ENCODE measurements at places on chromosomes 4 and X.

GRCh38 chr4:84914686-84915395 lies 51.6 kb downstream of the WDFY3 start:
- DNase-seq: no peak

GRCh38 chr4:106585915-106586349 lies 217.4 kb upstream of the GIMD1 start:
- peak; percentile 37 for DNase-seq

DNA sequence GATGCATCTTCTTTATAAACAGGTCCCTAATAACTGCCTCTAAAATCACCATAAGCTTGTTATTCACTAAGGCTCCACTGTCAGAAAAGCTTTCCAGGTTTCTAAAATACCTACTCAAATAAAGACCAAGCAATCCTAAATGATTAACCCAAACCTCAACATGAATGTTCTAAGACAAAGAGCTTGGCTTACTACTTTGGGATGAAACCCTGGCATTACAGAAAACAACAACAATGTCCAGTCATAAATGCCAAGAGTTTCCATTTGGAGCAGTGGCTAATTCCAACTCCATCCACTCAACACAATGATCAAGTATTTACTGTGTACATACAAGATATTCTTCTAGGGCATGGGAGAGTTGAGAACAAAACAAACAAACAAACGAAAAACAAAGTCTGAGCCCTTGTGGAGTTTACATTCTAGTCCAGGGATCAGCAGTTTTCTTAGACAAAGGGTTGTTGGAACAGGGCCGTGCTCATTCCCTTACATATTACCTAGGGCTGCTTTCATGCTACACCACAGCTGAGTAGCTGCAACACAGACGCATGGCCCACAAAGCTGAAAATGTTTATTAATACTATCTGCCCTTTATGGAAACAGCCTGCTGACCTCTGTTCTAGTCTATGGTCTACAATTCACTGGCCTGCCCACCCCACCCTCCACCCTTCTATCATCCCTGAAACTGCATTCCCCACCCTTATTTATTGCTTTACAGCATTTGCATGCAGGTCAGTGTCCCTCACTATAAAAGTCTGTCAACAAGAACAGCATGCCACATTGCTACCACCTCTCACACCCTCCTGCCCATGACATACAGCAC lies 23.7 kb downstream of the ABCG2 start:
- no peak for DNase-seq

GRCh38 chr4:110165382-110166286 lies 32.8 kb downstream of the ELOVL6 start:
- DNase-seq: peak; percentile 89

DNA sequence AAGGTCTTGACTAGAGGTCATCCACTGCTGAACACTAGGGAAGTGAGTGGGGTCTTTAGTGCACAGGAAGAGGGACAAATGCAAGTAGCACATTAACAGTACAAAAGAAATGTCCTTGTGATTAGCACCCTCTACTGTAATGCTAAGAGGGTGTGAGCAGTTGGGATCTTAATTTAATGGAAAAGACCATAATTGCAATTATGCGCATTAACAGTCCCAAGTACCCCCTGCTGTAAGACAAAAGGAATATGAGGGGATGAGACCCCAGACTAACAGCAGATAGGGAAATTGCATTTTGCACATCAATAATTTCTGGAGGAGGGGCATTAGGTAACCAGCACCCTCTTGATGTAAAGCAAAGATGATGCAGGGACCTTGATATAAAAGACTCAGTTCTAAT lies 285.0 kb downstream of the CHIC1 start:
- no peak for DNase-seq

- DNase-seq: peak; percentile 57
These were observed 814 bp upstream of the MMAA start for GRCh38 chr4:145618210-145618931.

GRCh38 chr4:1900087-1900433 lies 28.9 kb downstream of the NSD2 start:
- no peak for DNase-seq
